Neuronal stem cell (in vitro differentiated cells): ENCODE measurements at places on chromosomes 11 and 22.

- peaks cover 2% of the 10 kb centered on the region for H3K4me1 ChIP-seq
- no peaks in the 10 kb centered on the region for H3K27me3 ChIP-seq
- no peaks in the 10 kb centered on the region for H3K36me3 ChIP-seq
- no peak for DNase-seq
Observed at GRCh38 chr11:14904745-14905103, 12.7 kb upstream of the CYP2R1 start.

- H3K4me3 ChIP-seq: no peak overlapping the region
- DNase-seq: no peak
- no peak overlapping the region for H3K27ac ChIP-seq
- H3K27me3 ChIP-seq: no peaks in the 10 kb centered on the region
- H3K36me3 ChIP-seq: no peaks in the 10 kb centered on the region
- H3K4me1 ChIP-seq: no peaks in the 10 kb centered on the region
Observed at GRCh38 chr11:116543911-116544475, 228.8 kb downstream of the BUD13 start.

- DNase-seq: no peak
- peaks cover 10% of the 10 kb centered on the region for H3K36me3 ChIP-seq
- H3K4me1 ChIP-seq: peaks cover 5% of the 10 kb centered on the region
- no peak overlapping the region for H3K27ac ChIP-seq
Observed at GRCh38 chr11:35622070-35622469, 3.8 kb downstream of the FJX1 start.

DNA sequence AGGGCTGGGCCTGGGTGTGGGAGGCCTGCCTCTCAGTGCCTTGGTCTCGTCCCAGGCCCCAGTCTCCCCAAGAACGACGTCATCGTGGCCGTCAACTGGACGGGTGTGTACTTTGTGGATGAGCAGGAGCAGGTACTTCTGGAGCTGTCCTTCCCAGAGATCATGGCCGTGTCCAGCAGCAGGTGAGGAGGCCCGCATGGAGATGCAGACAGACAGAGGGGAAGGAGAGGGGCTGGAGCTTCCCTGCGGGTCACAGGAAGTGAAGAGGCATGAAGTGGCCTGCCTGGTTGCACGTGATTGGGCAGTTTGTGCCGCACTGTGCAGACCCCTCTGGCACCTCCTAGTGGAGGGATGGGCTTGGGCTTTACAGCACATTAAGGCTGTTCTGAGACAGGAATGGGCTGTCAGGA lies 70.4 kb downstream of the MYO7A start:
- H3K36me3 ChIP-seq: no peaks in the 10 kb centered on the region
- no peak overlapping the region for H3K27ac ChIP-seq
- H3K4me1 ChIP-seq: no peaks in the 10 kb centered on the region
- no peaks in the 10 kb centered on the region for H3K27me3 ChIP-seq

- H3K36me3 ChIP-seq: no peaks in the 10 kb centered on the region
- H3K4me1 ChIP-seq: no peaks in the 10 kb centered on the region
- no peak for DNase-seq
Observed at GRCh38 chr11:35065566-35065965, 73.4 kb upstream of the CD44 start.

DNA sequence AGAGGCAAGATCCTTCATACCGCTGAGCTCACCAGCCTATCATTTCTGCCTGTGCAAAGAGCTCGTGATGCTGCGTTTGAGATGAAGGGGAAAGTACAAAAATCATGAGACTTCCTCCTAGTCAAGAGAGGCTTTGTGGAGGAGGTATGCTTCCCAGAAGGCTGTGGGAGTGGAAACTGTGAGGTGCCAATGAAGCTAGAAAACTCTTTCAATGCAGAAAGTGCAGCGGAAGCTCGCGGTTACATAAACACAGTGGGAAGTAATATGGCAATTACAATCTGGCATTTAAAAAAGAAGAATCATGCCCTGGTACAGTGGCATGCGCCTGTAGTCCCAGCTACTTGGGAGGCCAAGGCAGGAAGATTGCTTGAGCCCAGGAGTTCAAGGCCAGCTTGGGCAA lies 134.8 kb downstream of the EHF start:
- no peaks in the 10 kb centered on the region for H3K4me1 ChIP-seq
- H3K27me3 ChIP-seq: no peaks in the 10 kb centered on the region

- H3K4me1 ChIP-seq: peaks cover under 1% of the 10 kb centered on the region
- no peak for DNase-seq
- H3K27ac ChIP-seq: no peak overlapping the region
- no peaks in the 10 kb centered on the region for H3K36me3 ChIP-seq
- H3K27me3 ChIP-seq: no peaks in the 10 kb centered on the region
Observed at GRCh38 chr22:44538518-44539315, 40.7 kb upstream of the RTL6 start.

DNA sequence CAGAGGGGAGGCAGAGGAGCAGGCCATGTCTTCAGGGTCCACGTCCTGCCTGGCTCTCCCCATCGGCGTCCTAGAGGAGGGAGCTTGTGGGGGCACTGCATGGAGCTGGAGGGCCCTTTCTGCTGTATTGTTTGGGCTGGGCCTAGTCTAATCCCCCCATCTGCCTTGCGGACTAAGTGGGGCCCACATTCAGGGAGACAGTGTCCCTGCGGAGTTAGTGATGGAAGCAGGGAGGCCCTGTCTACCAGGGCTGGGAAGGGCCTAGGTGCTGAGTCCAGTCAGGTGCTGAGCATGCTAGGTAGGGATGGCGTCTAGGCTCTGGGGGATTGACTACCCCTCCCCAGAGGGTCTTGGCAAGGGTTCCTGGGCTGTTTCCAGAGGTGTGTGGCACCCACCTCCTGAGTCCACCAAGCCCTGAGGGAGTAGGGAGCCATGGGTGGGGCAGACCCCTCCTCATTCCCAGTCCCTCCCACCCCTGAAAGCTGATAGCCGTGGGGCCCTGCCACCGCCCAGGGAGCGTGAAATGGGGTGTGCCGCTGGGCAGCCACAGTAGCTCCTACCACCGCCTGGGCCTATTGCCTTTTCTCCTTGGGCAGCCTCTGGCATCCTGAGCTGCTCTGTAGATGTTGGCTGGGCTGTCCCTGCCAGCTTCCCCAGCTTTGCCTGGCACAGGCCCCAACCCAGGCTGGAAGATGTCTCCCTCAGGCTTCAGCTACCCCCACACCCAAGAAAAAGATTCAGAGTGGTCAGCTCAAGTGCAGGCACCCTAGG lies 1.9 kb upstream of the POLD4 start:
- DNase-seq: no peak
- peak overlapping the region; percentile 7 for H3K4me3 ChIP-seq
- H3K27ac ChIP-seq: peak overlapping the region; percentile 40
- H3K27me3 ChIP-seq: no peaks in the 10 kb centered on the region
- no peaks in the 10 kb centered on the region for H3K36me3 ChIP-seq

GRCh38 chr22:33426451-33426850 lies 368.3 kb upstream of the SYN3 start:
- no peaks in the 10 kb centered on the region for H3K36me3 ChIP-seq
- H3K27ac ChIP-seq: no peak overlapping the region
- DNase-seq: no peak
- no peaks in the 10 kb centered on the region for H3K27me3 ChIP-seq

GRCh38 chr11:118856314-118856713 lies 27.4 kb upstream of the CXCR5 start:
- H3K4me1 ChIP-seq: no peaks in the 10 kb centered on the region
- H3K27ac ChIP-seq: no peak overlapping the region
- H3K27me3 ChIP-seq: peaks cover 4% of the 10 kb centered on the region
- DNase-seq: no peak

DNA sequence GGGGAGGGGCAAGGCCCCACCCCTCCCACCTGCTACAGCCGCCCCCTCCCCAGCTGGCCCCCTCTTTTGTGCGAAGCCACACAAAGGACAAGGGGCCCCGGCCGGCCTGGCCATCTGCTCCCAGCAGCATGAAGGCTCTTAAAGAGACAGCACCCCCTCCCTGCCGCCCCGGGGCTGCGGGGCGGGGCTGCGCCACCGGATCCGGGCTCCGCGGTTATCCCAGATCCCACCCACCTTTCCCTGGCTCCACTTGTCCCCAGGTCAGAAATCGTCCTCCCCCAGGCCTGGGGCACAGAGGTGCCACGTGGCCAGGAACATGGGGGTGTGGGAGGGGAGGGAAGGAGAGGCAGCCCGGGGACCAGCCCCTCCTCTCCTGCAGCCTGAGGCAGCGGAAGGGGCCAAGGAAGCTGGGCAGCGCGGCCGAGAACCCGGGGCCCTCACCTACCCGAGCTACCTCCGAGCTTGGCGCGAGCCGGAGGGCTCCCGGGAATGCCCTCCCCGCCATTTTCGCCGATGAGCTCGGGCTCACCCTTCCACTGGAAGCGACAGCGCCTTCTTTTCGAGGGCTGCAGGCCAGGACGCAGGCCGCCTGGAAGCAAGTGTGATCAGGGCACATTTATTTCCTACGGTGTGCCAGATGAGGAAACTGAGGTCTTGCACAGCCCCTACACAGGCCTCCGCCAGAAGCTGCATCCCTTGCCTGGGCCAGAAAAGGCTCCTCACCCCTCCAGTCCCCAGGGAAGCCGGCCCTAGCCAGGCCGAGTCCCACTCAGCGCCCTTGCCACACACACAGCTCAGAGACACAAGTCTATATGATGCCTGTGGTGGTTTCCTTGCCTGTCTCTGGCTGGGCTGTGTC lies 2.5 kb upstream of the RCOR2 start:
- no peaks in the 10 kb centered on the region for H3K27me3 ChIP-seq
- peaks cover 7% of the 10 kb centered on the region for H3K36me3 ChIP-seq

- H3K27ac ChIP-seq: no peak overlapping the region
- H3K4me1 ChIP-seq: no peaks in the 10 kb centered on the region
- H3K36me3 ChIP-seq: no peaks in the 10 kb centered on the region
- H3K27me3 ChIP-seq: no peaks in the 10 kb centered on the region
- H3K4me3 ChIP-seq: no peak overlapping the region
- DNase-seq: no peak
Observed at GRCh38 chr11:91435694-91436395, 788.8 kb upstream of the FAT3 start.
